ENCODE measurements at places on chromosomes 5 and 9. TPM values are rescaled to one million over a fixed set of nuclear protein-coding genes. Genes with fewer than 3 reads are reported as not detected.
A peak's percentile ranks its signal among the peaks of the same experiment; 100 is the strongest.

PCDHA7 gene
- total RNA-seq: not detected

DNA sequence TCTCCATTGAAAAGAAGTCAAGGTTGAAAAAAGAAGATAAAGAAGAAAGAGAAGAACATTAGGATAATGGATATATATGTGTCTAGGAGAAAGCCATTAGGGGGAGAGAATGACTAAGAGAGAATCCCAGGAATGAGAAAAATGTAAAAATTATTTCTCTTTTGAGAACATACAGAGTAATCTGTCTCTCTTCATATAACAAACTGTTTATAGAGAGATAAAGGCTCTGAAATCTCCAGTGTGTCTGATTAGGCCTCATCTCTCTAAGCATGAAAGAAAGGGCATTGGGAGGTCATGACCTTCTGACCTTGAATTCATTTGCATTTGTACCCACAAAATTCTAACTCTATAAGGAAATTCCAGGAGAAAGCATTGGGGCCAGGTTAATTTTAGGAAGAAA, 3.5 kb upstream of the MPDZ start:
- no peak for DNase-seq

DNA sequence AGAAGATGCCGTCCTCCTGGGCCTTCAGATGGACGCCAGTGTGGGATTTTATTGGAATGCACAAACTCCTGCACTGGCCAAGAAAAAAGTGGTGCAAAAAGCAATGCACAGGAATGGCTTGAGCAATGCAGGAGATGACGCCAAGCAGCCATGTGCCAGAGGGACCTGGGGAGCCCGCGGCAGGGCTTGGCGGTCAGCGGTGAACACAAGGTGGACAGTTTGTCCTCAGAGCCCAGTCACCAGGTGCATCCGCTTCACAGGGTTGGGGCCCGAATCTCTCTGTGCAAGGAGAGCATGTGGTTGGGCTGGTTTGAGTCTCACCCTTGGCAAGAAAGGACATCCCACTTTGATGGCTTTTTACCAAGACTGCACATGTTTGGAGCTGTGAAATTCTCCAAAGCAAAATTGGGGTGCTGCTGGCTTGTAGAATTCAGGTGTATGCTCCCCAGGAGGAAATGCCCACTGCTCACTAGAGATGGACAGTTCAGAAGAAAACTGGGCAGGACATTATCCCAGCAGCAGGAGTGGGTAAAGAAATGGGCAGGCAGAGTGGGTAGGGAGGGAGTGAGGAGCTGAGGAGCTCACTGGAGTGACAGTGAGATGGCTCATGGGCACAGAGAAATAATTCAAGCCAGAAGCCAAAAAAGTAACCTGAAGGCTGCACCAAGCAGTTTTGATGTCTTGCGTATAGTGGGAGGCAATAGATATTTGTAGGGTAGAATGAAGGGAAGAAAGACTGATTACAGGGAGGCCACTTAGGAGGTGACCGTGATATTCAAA, 463.9 kb downstream of the MTRR start:
- DNase-seq: no peak

DNA sequence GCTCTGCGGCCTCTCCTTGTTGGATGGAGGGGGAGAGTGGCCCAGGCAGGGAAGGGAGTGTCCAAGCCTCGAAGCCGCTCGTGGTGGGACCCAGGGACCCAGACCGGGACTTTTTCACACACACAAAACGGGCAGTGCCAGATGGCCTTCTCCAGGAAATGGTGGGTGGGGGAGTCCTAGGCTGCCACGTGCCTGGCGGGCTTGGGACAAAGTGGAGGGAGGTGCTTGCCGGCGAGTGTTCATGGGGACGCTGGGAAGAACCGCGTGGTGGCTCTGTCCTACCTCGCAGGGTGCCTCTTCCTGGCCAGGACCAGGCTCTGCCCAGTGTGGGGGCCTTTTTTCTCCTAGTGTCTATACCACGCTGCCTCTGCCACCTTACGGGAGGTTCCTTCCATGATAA, 155.0 kb upstream of the COL5A1 start:
- no peak for DNase-seq

TTC39B gene
- 23.8 TPM for total RNA-seq

- DNase-seq: no peak
Observed at GRCh38 chr5:75006865-75007822, 45.2 kb downstream of the GCNT4 start.

DNA sequence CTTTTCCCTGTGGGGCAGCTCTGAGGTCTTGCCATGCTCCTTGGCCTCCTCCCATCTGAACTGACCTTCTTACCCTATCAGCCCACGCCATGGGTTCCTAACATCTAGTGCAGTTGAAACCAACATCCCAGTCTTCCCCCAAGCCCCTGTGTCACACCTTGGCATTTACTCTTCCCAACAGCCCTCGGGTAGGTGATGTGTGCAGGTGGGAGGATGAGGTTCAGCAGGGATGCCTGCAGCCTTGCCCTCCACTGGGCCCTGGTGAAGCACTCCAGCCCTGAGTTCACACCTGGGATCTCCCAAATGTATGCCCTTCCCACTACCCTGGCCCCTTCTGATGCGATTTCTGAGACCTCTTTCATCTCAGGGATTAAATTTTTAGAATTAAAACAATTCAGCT, 15.5 kb downstream of the IRX2 start:
- no peak for DNase-seq

CMBL gene
- total RNA-seq: 0.29 TPM

UBLCP1 gene
- total RNA-seq: 30.8 TPM

DNA sequence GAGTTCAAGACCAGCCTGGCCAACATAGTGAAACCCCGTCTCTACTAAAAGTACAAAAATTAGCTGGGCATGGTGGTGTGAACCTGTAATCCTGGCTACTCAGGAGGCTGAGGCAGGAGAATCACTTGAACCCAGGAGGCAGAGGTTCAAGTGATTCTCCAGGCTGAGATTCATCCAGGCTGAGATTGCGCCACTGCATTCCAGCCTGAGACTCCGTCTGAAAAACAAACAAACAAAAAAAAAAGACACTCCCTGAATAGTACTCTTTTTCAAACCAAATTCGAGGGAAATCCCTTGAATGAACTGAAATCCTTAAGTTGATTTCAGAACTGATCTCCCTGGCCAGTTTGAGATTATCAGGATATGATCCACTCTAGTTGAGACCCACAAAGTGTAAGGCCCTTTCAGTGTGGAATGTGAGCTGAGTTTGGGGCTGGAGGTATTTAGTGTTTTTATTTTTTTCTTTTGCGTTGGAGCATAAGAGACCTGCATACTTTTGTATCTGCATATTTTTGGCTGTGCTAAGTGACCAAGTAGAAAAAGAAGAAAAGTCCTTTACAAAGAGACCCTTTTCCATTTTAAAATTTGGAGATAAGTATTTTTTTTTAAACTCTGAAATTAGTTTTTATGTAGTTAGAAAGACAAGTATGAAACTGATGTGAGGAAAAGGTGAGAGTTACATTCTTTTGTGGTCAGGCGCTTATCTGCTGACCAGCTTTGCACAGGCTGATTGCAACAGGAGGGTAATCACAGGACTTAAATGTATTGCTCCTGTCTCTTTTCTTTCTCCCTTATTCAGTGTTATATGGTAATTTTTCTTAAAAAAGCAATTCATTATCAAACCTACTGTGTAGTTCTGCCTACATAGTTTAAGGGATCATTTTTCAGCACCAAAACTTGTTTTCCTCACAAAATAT, 42.9 kb downstream of the TMEFF1 start:
- DNase-seq: no peak

DNA sequence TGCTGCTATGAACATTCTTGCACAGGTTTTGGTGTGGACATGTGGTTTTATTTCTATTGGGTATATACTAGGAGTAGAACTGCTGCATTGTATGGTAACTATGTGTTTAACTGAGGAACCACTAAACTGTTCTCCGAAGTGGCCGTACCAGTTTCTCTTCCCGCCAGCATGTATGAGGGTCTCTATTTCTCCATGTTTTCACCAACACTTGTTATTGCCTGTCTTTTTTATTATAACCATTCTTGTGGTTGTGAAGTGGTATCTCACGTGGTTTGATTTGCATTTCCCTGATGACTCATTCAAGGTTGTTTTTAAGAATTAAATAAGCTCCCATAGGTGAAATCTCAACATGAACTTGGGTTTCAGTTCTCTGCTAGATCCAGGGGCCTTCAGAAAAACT, 19.4 kb downstream of the PDE8B start:
- DNase-seq: no peak

GRCh38 chr9:125835655-125836054, 88.5 kb downstream of the PBX3 start:
- DNase-seq: no peak

DNA sequence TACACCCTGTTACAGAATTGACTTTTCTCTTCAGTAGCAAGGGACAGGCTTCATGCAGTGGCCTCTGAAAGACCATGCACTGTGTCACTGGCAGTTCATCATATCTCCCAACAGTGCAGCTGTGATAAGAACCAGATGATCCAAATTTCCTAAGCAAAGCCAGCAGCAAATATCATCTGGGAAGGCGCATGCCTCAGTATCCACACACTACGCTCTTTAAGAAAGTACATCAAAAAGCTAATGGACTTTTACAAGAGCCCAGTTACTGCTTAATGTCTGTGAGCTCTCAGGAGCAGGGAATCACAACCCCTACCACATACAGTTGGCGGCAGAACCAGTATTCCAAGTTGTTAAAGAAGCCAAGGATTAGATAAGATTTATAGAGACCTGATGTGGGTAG, 25.1 kb downstream of the ADAMTSL1 start:
- DNase-seq: no peak

DNA sequence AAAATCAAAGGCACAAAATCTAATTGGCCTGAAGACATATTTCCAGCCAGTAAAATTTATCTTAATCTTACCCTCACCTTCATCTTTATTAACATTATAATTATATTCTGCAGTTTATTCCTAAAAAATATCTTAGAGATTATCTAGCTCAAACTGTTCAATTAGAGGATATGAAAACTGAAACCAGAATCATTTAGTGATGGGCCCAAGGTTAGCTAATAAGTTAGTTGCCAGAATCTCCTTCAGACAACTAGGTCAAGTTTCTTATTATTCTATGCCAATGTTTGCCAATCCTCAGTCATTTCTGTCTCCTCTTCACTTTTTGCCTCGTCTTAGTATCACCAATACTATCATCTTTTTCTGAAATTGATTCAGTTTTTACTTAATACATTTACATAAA, 56.0 kb upstream of the RASA1 start:
- no peak for DNase-seq

DNA sequence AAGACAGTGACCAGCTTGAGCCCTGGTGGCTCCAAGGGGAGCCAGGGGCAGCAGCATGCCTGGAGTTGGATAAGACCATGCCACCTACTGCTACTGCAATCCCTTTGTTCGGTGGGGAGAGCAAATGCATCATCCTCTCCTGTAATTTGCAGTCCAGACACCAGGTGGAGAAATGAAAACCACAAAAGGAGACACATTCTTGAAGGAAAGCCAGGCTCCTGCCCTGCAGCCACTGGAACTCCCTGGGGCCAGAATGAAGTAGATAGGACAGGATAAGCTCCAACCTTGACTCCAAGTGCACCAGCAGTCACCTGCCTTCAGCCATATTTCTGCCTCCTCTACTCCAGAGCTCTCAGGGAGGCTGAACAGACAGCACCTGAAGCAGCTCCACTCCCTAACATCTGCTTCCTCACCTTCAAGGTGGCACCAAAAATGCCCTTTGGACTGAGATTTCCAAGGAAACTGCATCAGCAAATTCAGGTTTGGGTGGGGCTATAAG, 65.1 kb upstream of the IQGAP2 start:
- peak; percentile 36 for DNase-seq

GPR150 gene
- 0.22 TPM for total RNA-seq

GRCh38 chr5:31113666-31114350, 79.7 kb upstream of the CDH6 start:
- DNase-seq: no peak

- DNase-seq: no peak
Observed at GRCh38 chr5:24509943-24510342, 134.8 kb downstream of the CDH10 start.
